Mesendoderm (in vitro differentiated cells): ENCODE measurements at places on chromosomes 6 and 20.

DNA sequence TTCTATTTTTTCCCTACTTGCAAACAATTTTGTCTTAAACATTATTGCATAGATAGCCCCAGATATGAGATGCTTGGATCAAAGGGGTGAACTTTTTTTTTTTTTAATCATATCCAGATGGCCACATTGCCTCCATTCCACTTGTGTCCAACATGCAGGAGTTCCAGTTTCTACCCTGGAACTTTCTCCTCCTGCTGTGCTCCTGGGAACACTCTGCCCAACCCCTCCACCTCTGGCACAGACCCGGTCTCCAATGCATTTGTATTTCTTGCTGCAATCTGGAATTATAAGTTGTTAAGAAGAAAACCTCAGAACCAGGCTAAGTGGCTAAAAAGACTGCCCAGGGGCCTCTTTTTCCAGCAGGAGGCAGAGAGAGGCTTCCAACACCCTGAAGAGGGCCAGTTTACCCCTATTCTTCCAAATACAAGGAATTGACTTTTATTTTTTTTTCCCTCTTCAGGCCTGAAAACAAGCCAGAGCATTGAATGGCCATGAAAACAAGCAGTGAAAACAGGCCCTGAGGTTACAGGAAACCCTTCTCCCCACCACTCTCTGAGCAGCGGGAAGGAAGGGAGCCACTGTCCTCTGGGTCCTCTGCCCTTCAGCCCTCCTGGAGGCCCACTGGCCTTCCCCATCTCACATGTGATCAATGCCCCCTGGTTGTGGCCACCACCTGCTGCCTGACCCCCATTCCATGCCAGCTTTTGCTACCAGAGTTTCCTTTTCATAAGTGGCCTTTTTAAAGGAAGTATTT lies 44.3 kb downstream of the PDYN start:
- H3K36me3 ChIP-seq: no peaks in the 10 kb centered on the region
- peaks cover 2% of the 10 kb centered on the region for H3K27me3 ChIP-seq
- DNase-seq: no peak
- H3K4me3 ChIP-seq: no peak overlapping the region

DNA sequence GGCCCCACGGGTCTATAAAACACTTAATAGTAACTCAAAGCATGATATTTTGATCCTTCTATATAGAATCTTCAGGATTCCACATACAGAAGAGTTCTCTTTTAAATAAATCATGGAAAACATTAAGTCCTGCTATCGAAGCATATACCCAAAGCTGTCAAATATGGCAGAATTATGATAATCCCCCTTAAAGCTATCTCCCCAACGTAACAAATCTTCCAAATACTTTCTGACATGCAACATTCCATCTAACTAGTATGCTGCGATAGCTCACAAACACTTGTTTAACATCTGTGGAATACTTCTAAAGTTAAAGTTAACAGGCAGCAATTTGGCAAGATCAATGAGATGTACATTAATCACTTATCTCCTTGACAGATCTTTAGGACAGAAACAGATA lies 371.0 kb upstream of the RUNX2 start:
- H3K36me3 ChIP-seq: no peaks in the 10 kb centered on the region
- no peak for DNase-seq
- no peaks in the 10 kb centered on the region for H3K4me1 ChIP-seq

DNA sequence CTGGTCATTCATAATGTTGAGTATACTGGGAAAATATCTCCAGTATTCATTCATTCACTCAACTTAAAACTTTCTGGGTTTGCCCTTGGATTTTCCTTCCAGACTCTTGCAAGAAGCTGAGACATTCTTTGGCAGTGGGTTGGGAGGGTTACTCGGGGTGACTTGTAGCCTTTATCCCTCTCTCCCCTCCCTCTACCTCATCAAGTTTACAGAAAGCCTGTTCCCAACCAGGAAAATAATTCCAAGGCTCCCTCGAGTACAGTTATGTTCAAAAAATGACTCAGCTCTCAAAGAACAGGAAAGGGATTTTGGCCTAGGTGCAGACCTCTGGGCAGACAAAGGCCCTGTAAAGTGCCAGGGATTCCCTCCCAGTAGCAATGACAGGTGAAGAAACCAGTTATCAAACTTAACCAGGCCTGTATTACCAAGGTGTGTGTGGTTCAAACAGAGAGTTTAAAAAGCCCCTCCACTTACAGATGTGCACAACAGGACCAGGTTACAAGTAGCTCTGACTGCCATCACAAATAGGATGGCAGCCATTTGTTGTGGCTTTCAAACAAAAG lies 22.2 kb downstream of the FKBP1A start:
- peaks cover 4% of the 10 kb centered on the region for H3K36me3 ChIP-seq
- no peaks in the 10 kb centered on the region for H3K27me3 ChIP-seq
- DNase-seq: no peak
- no peak overlapping the region for H3K27ac ChIP-seq

DNA sequence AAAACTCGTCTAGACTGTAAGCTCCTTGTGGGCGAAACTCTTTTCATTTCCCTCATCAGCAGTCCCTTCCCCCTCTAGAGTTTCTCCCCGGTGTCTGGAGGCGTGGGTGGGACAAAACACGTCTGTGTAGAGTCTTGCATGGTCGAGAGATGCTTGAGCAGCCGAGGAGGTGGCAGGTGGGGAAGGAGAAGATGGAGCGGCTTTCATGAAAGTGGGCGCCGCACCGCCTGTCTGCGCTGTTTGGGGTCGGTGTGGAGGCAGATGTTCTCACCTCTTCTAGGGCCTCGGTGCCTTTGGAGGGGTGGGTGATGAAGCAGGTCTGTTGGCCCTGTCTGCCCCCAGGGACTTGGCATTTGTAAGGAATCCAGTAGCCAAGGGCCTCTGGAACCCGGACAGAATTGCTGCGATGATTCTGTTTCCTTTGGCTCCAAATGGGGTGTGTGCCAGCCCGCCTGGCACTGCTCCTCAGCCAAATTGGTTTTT lies 1.2 kb downstream of the BRPF3 start:
- H3K27ac ChIP-seq: no peak overlapping the region
- H3K27me3 ChIP-seq: no peaks in the 10 kb centered on the region
- DNase-seq: no peak
- H3K4me1 ChIP-seq: peaks cover 2% of the 10 kb centered on the region

- H3K27me3 ChIP-seq: no peaks in the 10 kb centered on the region
- no peak for DNase-seq
- no peak overlapping the region for H3K4me3 ChIP-seq
- H3K36me3 ChIP-seq: no peaks in the 10 kb centered on the region
- H3K27ac ChIP-seq: no peak overlapping the region
- H3K4me1 ChIP-seq: no peaks in the 10 kb centered on the region
These were observed 17.6 kb upstream of the EYA4 start for GRCh38 chr6:133223452-133224029.

- no peaks in the 10 kb centered on the region for H3K4me1 ChIP-seq
- DNase-seq: no peak
- no peaks in the 10 kb centered on the region for H3K36me3 ChIP-seq
- no peak overlapping the region for H3K27ac ChIP-seq
- no peaks in the 10 kb centered on the region for H3K27me3 ChIP-seq
These were observed 68.7 kb downstream of the FILIP1 start for GRCh38 chr6:75424618-75425548.

DNA sequence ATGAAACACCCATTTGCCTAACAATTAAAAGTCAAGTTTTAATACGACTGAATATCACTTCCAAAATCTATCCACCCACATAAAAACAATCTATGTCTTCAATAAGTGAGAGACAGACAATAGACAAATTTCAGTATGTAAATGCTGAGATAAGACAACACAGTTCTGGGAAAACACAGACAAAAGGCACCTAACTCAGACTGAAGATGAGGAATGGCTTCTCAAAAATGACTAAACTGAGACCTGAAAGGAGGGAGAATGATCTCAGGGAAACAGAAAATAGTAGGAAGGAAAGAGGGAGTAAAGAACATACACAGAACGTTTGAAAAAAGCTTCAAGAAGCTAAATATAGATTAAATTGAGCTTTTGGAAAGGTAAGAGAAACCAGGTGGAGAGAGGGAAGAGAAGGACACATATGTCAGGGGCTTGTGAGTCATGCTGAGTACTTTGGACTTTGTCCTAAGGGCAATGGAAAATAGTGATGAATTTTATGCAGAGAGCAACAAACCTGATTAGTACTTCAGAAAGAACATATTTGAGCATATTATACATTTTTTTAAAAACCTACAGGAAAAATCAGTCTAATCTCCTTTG lies 16.1 kb downstream of the LMBRD1 start:
- DNase-seq: no peak
- no peaks in the 10 kb centered on the region for H3K36me3 ChIP-seq
- H3K27me3 ChIP-seq: no peaks in the 10 kb centered on the region
- H3K4me3 ChIP-seq: no peak overlapping the region
- peaks cover 3% of the 10 kb centered on the region for H3K4me1 ChIP-seq
- H3K27ac ChIP-seq: no peak overlapping the region

DNA sequence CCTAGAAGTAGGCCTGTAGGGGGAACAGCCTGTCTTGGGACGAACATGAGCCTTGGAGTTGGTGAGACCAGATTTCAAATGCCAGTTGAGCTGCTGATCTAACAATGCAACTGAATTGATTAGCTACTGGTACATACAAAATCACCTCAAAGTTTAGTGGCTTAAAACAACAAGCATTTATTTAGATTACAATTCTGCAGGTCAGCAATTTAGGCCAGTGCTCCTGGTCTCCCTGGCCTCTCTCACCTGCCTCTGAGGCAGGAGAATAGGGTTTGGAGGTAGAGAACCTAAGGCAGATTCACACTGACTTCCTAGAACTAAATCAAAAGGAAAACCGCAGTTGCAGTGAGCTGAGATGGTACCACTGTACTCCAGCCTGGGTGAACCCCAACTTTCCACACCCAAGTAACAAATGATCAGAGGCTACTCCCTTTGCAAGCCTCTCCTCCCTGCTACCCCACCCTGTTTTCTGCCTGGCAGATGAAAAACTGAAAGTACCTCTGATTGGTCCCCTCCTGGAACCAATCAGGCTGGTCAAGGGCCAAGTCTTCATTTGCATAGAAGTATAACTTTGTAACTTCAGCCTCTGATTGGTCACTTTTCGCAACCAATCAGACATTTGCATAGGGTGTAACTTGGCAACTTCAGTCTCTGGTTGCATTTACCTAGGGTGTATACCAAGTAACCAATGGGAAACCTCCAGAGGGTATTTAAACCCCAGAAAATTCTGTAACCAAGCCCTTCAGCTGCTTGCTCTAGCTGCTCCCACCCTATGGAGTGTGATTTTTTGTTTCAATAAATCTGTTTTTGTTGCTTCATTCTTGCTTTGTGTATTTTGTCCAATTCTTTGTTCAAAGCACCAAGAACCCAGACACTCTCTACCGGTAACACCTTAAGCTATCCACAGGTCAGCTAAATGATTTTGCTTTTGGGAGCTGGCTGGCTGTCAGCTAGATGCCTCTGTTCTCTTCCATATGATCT lies 8.1 kb upstream of the UBR2 start:
- H3K27me3 ChIP-seq: no peaks in the 10 kb centered on the region
- DNase-seq: peak; percentile 60
- no peaks in the 10 kb centered on the region for H3K4me1 ChIP-seq
- no peaks in the 10 kb centered on the region for H3K36me3 ChIP-seq

- no peaks in the 10 kb centered on the region for H3K36me3 ChIP-seq
- no peak overlapping the region for H3K27ac ChIP-seq
- H3K4me3 ChIP-seq: no peak overlapping the region
- no peaks in the 10 kb centered on the region for H3K27me3 ChIP-seq
- no peaks in the 10 kb centered on the region for H3K4me1 ChIP-seq
These were observed 792.8 kb upstream of the EYS start for GRCh38 chr6:66499851-66500250.

- no peaks in the 10 kb centered on the region for H3K36me3 ChIP-seq
- no peaks in the 10 kb centered on the region for H3K27me3 ChIP-seq
- H3K27ac ChIP-seq: no peak overlapping the region
- DNase-seq: peak; percentile 7
- H3K4me3 ChIP-seq: no peak overlapping the region
These were observed 192.0 kb downstream of the LRFN2 start for GRCh38 chr6:40395066-40395697.

- H3K4me3 ChIP-seq: no peak overlapping the region
- DNase-seq: peak; percentile 61
- H3K27ac ChIP-seq: peak overlapping the region; percentile 11
- no peaks in the 10 kb centered on the region for H3K36me3 ChIP-seq
These were observed 67.0 kb upstream of the SIRPA start for GRCh38 chr20:1827974-1828785.
